CD4-positive, alpha-beta T cell treated with Interleukin-4 for 1 hour (primary cell): ENCODE measurements at places on chromosomes 6 and 20.

- no peak for DNase-seq
These were observed 7.2 kb downstream of the PRDM13 start for GRCh38 chr6:99613705-99614429.

DNA sequence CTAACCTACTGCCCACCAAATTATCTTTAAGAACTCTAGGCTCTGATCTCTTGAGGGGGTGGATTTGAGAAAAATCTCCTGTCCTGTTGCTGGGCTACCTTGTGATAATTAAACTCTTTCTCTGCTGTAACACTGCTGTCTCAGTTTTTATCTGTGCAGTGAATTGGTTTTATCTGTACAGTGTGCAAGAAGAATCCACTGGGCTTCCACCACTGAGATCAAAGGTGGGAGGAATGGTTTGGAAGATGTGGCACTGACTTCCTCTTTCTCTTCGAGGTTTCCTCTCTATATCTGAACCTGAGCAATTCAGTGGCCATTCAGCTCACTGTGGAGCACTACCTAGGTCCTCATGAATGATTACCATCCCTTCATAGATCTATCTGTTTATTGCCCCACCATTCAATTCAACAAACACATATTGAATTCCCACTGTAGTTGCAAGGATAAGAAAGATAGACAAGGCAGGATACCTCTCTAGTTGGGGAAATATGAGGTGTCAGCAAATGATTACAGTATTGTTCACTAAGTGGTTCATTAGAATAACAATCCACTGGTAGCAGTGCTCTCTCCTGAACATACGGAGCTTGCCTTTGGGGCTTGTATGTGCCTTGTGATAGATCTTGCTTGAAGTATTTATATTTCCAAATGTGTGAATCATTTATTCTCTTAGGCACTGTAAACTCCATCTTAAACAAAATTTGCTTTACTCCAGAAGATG is 172.1 kb upstream of the ARG1 start:
- no peak for DNase-seq

DNA sequence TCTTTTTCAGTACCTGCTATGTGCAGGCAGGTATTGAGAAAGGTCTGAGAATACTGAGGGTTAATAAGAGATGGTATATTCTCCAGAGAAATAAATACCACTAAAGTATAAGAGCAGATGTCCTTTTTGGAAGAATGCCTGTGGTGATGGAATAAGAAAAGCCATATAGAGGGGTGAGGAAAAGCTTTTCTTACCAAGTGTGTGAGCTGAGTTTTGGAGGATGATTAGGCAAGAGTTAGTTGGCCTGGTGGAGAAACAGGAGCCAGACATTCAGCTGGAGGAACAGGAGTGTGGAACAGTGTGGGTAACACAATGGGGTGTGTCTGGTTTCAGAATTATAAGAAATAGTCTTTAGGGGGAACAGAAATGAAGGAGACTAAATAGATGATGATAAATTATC is 19.9 kb downstream of the ZNF451 start:
- no peak for DNase-seq

DNA sequence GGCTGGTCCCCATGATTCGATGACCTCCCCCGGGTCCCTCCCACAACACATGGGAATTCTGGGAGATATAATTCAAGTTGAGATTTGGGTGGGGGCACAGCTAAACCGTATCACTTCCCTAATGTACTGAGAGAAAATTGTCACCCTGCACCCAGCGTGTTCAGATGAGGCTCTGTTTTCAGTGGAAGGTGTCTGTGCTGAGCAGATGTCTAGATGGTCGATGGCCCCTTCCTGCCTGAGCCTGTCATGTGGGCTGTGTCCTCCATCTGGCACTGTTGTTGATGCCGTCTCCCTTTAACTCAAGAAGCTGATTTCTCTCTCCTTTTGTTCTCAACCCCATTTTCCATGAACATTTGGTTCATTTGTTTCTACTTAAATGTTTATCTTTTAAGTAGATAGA is 37.0 kb downstream of the TMEM181 start:
- no peak for DNase-seq

- peak; percentile 57 for DNase-seq
These were observed 49.6 kb upstream of the CD93 start for GRCh38 chr20:23135449-23136420.

DNA sequence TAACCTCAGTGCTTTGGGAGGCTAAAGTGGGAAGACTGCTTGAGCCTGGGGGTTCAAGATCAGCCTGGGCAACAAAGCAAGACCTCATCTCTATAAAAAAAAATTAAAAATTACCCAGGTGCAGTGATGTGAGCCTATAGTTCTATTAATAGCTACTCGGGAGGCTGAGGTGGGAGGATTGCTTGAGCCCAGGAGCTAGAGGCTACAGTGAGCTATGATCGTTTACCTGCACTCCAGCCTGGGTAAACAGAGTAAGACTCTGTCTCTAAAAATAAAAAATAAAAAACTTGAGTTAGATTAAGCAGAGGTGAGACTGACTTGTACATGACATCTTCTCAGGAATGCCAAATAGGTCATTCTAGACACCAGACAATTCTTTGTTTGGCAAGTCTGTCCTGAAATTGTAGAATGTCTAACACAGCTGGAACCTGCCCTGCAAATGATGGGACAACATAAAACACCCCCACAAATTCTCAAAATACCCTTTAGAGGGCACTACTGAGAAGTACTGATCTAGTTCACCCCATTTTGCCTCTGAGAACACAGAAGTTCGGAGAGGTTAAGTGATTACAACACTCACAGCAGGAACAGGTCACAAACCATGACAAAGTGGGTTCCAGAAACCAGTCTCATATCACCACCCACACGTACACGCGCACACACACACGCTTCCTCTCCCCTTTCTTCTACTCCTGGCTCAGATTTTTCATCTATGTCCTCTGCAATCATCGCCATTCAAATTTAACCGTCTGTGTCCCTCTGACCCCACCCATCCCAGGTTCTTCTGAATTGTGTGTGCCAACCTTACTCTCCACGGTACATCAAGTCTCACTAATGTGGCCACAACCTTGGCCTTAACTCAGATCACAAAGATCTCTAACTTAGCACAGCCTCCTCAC is 38.3 kb downstream of the ARHGAP18 start:
- peak; percentile 67 for DNase-seq

DNA sequence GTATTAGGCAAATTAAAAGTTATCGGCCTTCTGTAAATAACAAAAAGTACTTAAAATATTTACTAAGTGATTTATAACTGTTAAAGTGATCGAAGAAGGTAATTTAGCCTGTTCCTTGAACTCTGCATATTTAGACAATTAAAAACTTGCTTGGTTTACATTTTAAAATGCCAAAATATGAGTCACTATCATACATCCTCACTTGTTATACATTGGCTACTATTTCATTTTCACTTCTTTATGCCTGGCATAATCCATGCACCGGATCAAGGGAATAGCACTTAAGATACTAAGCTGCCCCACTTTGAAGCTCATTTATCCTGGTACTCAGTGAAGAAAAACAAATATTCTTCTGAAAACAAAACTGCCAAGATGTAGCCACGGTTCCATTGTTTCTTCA is 344.6 kb downstream of the UBE3D start:
- DNase-seq: no peak

GRCh38 chr6:83514466-83514865 is 2.1 kb downstream of the PRSS35 start:
- no peak for DNase-seq
